Stimulated activated CD4-positive, alpha-beta T cell treated with anti-CD3 and anti-CD28 coated beads, Interleukin-4, amount 100 ng/mL, for 4 hours (primary cell): ENCODE measurements at places on chromosomes 12 and 14.
A peak's percentile ranks its signal among the peaks of the same experiment; 100 is the strongest.

- DNase-seq = no peak
Measured at GRCh38 chr12:132144810-132145168, 532 bp downstream of the NOC4L start.

DNA sequence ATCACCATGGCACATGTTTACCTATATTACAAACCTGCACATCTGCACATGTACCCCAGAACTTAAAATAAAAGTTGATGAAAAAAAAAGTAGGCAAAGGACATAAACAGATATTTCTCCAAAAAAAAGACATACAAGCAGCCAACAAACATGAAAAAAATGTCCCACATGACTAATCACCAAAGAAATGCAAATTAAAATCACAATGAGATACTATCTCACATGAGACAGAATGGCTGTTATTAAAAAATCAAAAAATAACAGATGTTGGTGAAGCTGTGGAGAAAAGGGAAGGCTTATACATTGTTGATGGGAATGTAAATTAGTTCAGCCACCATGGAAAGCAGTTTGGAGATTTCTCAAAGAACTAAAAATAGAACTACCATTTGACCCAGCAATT is 68.0 kb upstream of the FAR2 start:
- DNase-seq = no peak

- DNase-seq = no peak
Measured at GRCh38 chr12:50661300-50662115, 102.4 kb upstream of the ATF1 start.

DNA sequence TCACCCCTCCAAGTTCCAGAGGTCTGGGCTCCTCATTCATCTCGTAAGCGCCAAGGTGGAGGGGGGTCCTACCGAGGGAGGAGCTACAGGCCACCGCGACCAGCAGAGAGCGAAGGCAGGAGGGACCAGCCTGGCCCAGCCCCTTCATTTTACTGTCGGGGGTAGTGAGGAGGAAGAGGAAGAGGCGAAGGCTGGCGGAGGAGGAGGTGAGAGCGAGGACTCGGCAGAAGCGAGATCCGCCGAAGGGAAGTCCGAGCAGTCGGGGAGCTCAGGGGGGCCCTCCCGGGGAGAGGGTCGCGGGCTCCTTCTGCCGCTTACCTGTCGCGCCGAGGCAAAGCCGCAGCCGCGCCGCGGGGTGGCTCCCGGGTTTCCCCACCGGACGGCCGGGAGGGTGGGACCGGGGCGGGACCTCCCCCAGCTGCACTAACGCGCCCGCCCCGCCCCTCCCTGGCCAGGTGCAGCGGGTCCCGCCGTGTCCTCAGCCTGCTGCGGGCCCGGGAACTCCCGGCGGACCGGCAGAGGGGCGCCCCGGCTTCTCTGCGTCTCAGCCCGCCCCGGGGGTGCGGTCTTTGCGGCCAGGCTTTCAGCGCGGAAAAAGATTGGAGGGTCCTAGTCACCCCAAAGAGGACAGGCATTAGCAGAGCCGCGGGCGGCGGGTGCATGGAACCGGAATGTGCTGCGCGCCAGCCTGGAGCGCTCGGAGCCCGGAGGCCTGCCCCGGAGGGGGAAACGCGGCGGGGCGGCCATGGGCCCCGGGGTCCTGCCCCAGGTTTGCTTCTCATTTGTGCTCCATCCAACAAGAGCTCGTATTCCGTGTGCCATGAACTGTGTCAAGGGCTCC is at the start of gene GALNT6:
Gene GALNT6, minus strand, starts transcription at position 124 of the 841 bp plus-strand sequence. CDS start 11,625 bp downstream, outside the sequence.
- DNase-seq = peak; percentile 75

GRCh38 chr12:80038062-80038560 is 61.2 kb upstream of the OTOGL start:
- DNase-seq = no peak

- no peak for DNase-seq
Measured at GRCh38 chr14:50829489-50830043, 1.4 kb downstream of the NIN start.

DNA sequence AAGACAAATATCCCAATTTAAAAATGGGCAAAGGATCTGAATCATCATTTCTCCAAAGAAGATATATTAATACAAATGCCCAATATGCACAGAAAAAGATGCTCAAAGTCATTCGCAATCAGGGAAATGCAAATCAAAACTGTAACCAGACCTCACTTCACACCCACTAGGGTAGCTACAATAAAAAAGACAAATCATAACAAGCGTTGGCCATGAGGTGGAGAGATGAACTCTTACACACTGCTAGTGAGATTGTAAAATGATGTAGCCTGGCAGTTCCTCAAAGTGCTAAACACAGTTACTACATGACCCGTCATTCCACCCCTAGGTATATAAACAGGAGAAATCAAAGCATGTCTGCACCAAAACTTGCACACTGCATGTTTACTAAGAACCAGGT is 30.4 kb downstream of the CDC42BPB start:
- no peak for DNase-seq

DNA sequence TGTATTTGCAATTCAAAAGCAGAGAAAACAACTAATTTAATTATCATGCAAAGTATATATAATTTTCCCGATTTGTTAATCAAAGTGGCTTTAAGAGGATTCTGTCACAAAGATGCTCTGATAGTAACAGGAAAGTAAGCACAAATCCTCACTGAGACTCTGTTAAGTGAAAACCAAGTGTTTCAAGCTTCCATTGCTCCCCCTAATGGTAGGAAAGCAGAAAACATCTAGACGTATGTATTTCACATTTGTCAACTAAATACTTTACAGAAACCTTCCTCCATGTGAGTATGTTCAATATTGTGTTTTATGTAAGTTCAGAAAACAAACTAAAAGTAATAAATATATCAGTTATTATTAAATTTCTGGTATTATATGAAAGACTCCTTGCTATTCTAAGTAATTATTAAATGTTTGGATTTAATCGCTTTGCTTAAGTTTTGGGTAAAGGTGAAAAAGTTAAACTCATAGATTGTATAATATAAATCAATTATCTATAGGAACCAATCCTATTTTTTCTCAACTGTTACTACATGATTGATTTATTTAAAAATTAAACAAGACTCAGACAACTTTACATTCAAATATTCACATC is 1.5 kb upstream of the NTS start:
- no peak for DNase-seq

DNA sequence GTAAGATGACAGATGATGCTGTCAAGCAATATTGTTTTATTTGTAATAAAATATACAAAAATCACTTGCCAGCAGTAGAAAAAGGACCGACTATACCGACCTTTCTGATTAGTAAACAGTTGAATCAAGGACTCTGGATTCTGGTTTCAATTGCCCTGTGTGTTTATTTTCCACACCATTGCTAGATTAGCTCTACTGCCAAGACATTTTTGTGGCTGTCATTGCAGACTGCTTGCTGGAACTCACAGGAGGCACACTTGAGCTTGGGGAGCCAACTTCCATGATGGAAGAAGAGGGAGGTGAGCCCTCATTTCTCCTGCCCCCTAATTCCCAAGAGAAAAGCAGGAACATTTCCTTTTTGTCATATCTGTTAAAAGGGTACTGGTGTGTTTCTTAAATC is 51.3 kb downstream of the MAPKAPK5 start:
- DNase-seq = no peak

DNA sequence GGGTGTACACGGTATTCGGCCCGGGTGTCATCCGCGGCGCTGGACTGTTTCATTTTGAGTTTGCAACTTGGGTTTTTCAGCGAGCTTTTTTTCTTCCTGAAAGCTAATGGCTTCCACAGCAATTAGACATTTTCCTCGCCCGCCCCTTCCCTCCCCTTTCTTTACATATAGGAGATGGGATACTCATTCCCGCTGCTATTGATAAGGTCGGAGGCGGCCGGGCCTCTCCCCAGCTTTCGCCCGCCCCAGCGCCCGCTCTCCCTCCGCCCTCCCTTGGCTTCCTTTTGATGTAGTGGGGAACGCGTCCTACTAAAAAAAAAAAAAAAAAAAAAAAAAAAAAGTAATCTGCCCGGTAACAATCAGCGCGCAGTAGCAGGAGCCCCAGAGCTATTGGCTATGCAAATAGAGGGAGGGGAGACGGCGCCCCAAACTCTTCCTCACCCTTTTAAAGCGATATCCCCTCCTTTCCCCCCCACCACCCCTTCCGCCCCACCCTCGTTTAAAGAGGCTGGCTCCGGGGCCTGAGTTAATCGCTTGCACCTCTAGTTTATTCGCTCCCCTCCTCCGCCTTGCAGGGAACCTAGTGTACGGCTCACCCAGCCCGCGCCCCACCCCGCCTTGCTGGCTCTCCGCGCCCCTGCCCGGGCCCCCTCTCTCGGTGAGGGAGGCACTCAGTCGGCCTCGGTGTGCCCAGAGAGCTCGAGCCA is 1.7 kb upstream of the CCND2 start:
- DNase-seq = peak; percentile 94

GRCh38 chr12:95573951-95574576 is 22.8 kb upstream of the USP44 start:
- no peak for DNase-seq

- DNase-seq = peak; percentile 33
Measured at GRCh38 chr14:105375635-105376057, 22.7 kb upstream of the TEX22 start.

DNA sequence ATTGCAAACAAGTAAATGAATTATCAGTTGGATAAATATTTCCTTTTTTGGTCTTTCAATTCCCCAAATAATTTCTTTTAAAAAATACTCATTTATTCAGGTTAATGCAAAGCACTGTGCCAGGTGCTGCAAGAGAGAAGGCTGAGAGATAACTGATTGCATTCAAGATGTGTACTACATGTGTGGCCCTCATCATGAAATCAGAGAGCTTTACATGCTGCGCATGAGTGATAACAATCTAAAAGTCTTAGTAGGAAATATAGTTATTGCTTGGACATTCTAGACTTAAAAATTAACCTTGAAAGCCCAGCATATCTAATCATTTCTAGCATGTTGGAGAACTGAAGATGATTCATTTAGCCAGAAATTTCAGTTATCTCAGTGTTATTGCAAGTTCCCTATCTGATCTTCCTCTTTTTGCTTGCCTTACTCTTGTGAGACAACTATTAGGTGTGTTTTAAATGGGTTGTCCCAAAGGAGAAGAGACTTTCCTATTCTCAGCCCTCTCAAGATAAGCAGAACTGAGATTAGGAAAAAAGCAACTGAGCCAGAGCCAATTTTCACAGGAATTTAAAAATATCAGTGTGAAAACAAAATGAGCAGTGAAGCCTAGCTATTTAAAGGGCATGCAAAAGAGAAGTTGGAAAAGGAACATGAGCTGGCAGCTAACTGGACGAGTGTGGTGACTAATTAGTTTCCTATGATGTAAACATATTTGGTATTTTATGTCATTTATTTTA is 60.9 kb downstream of the PLEKHA5 start:
- DNase-seq = no peak

- no peak for DNase-seq
Measured at GRCh38 chr14:105118646-105119407, 49.7 kb downstream of the JAG2 start.

DNA sequence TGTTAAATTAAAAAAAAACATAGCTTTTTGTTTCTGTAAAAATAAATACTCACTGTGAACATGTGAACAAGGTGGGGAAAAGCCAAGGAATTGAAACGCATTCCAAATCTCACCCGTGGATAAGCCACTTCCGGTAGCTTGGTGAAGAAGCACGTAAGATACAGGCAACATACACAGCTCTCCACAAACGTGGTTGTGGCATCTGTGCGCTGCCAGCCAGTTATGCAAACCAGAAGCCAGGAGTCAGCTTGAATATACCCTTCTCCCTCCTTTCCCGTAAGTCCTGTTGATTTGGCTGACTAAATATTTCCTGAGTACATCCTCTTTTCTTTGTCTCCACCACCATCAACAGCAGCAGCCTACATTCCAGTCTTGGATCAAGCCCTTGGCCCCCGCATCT is 486.2 kb downstream of the VRK1 start:
- DNase-seq = no peak

DNA sequence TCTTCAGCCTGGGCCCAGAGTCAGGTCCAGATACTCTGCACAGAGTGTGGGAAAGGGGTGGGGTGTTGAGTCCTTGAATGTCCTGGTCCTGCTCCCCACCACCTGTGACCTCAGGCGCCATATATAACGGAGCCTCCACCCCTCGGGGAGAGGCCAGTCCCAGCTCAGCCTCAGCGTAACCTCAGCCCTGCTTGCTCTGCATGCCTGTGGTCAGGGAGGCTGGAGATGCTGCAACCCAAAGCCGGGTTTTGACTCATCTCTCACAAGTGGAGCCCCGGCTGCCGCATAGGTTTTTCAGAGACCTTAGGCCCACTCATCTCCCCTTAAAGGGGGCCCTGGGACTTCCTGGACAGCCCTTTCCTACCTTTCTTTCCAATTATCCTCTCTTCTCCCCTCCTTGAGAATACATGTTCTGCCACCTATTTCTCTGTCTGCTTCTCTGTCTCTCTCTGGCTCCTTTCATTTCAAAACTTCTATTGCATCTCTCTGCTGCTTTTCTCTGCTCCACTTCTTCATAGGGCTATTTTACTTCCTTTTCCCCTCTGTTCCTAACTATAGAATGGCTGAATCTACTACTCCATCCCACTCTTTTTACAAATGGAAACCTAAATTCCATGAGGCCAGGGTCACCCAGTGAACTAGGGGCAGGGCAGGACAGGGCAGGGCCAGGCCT is 1.2 kb downstream of the ITGB7 start:
- DNase-seq = peak; percentile 46

DNA sequence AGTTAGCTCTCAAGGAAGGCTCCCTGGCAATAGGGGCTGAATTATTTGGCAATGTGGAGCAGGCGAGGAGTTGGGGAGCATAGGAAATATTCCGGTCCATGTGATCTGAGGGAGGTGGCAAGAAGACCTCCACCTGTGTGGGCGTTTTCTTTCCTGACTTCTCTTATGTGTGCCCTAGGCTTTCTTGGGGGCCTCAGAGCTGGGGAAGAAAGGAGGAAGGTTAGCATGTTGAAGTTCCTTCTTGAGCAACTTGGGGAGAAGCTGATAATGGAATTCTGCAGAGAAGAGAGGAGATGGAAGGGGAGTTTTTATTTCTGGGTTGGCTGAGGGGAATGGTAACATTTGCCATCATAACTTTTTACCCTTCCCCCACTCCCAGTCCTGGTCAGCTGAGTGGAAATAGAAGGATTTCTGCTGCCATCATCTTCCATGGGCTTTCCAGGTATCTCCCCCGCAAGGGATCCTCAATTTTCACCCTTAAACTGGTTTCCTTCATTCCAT is 1.2 kb downstream of the DTX3 start:
- no peak for DNase-seq

DNA sequence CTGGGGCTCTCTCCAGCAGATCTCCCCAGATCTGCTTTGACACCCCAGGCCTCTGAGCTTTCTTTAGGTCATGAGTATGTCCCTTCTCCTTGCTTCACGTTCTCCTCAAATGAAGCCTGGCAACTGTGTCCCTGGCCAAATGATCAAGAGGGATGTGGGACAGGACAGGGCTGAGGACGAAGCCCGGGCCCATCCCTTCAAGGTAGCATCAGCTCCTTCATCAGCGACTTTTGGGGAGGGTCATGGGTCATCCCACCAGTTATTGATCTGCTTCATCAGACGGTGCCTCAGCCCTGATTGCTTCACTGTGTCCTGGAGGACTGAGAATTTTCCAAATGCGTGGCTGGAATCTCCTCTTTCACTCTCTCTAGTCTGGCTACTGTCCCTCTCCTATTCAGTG is 32.3 kb downstream of the ACADS start:
- DNase-seq = no peak

- DNase-seq = no peak
Measured at GRCh38 chr12:112107306-112108201, 1.0 kb downstream of the NAA25 start.

- no peak for DNase-seq
Measured at GRCh38 chr14:56730538-56731145, 79.6 kb downstream of the OTX2 start.
